ENCODE measurements at places on chromosomes 12 and 14.

DNA sequence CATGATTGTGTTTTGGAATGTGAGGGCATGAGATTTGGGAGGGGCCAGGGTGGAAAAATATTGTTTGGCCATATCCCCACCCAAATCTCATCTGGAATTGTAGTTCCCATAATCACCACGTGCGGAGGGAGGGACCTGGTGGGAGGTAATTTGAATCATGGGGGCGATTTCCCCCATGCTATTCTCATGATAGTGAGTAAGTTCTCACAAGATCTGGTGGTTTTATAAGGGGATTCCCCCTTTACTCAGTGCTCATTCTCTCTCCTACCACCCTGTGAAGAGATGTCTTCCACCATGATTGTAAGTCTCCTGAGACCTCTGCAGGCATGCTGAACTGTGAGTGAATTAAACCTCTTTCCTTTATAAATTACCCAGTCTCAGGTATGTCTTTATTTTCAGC, 15.7 kb downstream of the OR10P1 start:
- no peak for DNase-seq

DNA sequence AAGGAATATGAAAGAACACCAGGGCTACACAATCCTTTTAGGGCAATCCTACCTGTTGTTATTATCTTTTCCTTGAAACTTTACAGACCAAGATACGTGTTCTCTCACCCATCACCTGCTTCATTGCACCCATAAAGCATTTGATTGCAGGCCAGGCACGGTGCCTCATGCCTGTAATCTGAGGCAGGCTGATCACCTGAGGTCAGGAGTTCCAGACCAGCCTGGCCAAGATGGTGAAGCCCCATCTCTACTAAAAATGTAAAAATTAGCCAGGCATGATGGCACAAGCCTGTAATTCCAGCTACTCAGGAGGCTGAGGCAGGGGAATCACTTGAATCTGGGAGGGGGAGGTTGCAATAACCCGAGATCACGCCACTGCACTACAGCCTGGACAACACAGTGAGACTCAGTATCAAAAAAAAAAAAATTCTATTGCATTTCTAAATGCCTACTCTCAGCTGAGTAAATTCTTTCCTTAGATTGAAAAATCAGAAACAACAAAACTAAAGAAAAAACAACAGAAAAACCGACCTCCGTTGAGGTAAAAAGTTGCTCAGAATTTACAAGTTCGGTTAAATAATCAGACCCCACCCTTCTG, 183.7 kb upstream of the TMEM132C start:
- no peak for DNase-seq

DNA sequence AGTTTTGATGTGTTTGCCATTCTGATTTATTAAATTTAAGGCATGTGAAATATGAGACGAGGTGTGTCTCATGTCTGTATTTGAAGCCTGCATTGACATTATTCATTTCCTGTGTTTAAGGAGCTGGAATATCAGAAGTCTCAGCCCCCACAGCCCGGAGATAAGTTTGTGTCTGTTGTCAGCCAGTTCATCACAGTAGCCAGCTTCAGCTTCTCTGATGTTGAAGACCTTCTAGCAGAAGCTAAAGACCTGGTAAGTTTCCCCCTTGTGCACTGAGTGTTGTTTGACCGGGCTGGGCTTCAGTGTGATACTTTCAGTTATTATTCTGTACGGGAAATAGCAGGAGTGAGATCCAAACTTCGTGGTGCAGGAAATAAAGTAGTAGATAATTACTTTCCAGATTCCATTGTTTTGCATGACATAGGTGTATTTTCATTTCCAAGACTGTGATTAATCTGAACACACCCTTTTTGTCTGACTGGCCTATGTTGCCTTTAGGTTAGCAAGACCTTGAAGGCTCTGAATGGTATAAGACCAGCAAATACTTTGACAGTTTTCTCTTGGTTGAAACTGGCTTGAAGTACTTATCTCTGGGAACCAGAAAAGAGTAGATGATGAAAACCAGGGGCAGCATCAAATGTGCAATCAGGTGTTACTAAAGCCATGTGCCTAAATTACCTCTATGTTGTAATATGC, 101.5 kb downstream of the GPR135 start:
- no peak for DNase-seq

DNA sequence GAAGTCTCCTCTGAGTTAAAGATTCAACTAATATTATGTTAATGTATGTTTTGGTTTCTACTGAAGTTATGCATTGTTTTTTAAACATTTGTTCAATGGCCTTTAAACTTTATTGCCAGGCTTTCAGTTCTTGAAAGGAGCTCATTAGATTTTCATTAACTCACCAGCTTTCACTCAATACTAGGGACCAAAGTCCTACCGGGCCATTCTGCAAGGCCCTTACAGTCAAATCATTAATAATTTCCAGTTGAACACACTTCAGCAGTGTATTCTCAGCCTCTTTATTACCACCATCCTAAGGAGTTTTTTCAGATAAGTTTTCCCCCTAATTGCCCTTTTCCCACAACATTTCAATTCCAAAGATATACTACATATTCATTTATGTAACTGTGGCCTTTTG, 409.2 kb downstream of the DIO2 start:
- DNase-seq = no peak

GRCh38 chr12:108861878-108862587, 4.7 kb upstream of the SSH1 start:
- DNase-seq = no peak

- no peak for DNase-seq
Observed at GRCh38 chr12:10369557-10370415, 20.1 kb downstream of the KLRK1 start.

DNA sequence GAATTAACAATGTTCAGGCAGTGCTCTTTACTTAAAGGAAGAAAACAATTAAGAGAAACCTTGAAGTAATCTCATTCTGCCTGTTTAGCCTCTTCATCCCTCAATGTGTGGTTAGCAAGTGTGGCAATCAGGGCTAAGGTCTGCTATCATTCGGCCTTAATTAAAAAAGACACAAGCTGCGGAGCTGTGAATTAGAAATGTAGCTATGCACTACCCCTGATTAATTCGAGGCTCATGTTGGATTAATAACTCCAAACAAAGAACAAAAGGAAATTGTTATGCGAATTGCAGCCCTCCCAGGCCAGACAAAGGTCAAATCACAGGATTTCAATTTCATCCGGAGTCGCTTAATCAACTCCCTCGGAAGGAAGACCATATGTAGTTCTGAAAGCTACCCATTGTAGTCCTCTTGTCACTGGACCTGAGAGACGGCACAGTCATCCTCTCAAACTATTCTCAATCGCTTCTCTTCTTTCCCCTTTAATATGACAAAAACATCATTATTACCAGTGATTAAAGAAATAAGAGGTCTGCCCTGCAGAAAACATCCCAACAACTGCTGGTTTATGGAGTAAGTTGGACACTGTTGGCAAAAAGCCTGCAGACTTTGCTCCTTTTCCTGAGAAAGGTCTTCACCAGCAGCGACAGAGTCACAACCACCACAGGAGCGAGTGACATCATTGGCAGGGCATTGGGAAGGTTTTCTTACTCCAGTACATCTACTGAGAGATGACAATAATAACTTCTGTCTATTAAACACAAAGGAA, 71.1 kb upstream of the SOX5 start:
- no peak for DNase-seq

DNA sequence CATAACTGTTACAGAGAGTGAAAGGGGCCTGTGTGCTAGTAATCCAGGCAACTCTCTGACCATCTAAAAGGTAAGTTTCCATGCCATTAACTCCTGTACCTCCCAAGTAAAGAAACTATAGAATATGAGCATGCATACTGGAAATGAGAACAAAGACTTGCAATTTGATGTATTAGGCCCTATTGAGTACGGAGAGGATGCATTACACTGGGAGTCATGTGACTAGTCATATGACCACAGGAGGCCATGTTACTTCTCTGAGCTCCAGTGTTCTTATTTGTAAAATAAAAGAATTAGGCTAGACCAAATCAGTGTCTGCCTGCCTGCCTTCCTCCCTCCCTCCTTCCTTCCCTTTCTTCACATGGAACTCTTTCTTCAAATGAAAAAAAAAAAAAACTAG, 440.1 kb upstream of the CCDC196 start:
- no peak for DNase-seq

DNA sequence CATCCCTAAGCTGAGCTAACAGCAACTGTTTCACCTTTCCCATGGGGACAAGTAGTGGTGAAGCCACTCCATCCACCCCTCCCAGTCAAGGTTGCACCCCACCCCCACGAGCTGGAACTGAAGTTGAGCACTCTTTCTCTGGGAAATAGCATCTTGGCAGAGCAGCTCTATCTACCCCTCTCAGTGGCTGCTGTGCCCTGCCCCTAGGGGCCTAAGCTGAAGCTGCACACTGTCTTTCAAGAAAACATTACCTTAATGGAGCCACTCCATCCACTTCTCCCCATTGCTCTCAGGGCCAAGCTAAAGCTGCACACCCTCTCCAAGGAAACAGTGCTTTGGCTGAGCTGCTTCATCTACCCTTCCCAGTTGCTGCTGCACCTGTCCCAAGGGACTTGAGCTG, 170.6 kb upstream of the CCDC196 start:
- no peak for DNase-seq

- no peak for DNase-seq
Observed at GRCh38 chr12:131511803-131512561, 198.9 kb upstream of the SFSWAP start.

- DNase-seq = no peak
Observed at GRCh38 chr12:120231316-120232011, 30.6 kb upstream of the RPLP0 start.

GRCh38 chr12:105099356-105099755, 8.2 kb upstream of the WASHC4 start:
- no peak for DNase-seq

GRCh38 chr14:69937367-69938081, 58.3 kb downstream of the SMOC1 start:
- DNase-seq = no peak

Data from NCI-H748 treated with DMSO at 0.1 percent for 48 hours (cell line).